NCI-H187 (cell line): ENCODE measurements at places on chromosomes 2 and 18.

DNA sequence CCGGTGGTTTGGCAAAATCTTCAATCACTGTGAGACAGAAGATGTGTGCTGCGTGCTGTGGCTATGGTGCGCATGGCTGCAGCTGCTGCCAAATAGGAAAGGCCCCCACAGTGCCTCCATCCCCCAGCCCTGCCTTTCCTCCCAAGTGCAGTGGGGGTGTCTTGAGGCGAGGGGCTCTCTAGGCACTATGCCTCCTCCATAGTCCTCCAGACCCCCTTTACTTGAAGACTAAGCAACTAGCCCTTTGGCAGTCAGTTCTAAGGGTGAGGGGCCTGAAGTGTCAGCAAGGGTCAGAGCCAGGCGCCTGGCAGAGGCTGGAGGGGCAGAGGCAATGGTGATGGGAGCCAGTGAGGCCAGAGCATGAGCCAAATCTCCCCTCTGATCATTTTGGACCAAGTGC, 13.6 kb upstream of the TMEM185B start:
- no peak for DNase-seq

DNA sequence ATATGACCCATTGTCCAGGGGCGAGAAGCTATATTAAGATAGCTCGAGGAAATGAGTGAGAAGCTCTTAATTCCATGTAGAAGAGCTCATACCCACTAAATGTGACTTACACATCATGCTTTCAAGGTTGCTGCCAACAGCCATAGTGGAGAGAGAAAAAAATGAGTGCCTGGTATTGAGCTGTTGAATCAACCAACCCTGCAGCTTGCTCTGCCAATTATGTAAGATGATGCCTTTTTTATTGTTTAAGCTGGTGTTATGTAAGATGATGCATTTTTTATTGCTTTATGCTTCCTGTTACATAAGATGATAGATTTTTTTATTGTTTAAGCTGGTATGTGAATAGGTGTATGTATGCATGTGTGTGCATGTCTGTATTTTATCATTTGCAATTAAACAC, 228.2 kb downstream of the CCDC178 start:
- peak; percentile 17 for DNase-seq

DNA sequence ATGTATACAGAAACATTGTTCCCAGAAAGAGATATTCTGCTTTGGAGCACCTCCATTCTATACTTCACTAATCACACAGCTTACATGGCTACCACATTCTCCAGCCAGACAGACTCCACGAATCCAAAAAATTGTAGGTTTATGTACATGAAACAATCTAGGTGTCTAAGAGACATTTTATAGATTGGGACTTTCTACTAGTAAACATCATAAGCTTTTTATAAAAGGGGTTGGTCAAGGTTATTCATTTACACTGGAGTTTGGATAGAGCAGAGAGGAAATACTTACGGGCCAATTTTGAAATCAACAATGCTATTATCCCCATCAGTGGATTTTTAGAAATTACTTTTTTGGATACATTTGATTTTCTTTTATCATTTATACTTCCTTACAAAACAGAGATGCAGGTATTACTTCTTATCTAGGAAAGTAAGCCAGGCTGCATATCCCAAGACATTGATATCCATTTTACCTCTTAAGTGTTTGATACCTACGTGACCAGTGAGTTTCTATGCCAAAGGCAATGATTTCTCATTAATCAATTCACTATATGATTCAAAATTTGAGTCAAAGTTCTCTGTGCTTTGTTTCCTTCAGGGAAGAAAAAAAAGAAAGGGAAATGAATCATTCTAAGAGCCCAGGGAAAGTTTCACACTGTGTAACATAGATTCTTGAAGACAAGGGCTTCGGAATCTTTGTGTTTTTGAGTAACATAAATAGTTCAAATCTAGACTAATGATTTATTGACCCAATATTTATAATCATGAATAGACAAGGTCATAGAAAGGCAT, 140.5 kb downstream of the PTH2R start:
- DNase-seq, result no peak

DNA sequence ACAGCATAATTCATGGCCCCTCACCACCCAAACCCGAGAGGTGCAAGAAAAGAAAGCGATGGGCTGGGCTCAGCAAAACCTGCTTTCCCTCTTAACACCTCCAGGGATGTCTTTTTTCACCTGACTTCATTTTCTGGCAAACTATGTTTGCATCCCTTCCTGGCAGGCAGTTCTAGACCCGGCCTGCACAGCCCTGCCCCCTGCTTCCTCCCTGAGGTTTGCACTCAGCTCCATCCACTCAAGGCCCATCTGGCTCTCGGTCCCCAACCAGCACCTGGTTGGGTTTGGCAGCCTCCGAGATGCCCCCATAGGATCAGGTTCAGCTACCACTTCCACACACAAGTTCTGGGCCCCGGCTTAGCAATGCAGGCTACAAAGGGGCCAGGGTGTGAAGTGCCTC, 185.7 kb downstream of the SMAD7 start:
- DNase-seq, result no peak

DNA sequence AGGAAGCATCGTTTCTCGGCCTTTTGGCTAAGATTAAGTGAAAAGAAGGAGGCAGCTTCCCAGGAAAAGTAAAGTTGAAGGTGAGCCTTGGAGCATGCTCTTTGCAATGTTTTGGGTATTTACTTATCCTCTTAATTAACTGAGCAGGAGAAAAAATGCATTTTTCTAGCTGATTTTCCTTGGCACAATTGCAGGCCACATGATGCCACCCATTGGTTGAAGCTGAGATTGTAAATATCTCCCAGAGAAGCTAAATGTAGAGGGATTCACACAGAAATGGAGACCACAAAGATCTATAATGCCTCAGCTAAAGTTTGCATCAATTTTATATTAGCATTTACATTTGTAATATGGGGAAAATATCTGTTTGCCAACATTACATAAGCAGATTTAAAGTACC, 294.1 kb downstream of the KCNS3 start:
- no peak for DNase-seq

DNA sequence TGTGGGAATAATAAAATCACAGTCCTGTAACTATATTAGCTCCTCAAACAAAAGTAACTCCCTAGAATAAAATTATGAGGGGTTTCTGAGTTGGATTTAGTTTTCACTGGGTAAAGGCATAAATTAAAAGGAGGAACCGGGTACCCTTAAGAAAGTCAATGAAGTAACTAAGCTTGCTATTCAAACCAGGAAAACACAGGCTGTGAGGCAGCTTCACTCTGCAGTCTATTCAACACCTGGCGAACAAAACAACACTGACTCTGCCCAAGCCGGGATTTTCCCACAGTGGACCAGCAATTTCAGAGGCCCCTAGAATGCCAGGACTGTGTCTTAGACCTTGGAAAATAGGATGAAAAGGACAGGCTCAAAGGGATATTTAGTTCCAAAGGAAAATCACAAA, 24.6 kb upstream of the CREB1 start:
- DNase-seq, result no peak

DNA sequence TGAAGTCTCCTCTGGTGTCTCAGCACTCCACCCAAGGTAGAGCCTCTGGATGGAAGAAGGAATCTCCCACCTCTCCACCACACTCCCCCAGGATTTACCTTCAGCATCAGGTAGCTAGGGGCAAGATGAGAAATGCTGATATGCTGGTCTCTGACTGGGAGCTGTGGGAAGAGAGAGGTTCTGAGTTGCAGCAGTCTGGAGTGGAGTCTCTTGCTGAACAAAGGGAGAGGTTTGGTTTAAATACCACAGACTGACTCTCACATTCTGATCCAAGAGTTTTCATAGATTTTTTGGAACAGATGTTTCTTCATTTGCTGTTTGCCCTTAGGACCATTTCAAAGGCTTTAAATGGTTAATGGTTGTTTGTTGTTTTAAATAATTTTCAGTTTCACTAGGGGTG, 1.1 kb upstream of the CFLAR start:
- DNase-seq, result no peak

DNA sequence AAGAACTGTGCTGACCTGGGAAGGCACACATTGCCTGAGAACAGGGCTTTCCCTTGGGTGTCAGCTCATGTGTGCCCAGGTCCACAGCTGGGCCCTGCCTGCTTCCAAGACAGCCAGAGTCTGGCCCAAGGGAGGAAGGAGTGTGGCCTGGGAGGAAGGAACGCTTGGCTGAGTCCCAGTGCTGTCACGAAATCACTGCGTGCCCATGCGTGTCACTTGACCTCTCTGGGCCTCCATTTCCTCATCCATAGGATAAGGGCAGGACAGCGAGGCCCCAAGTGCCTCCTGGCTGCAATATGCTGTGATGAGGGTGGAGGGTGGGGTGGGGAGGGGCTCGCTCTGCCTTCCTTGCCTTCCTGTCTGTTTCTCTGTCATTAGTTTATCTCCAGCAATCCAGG, 642 bp upstream of the KCNK3 start:
- no peak for DNase-seq

DNA sequence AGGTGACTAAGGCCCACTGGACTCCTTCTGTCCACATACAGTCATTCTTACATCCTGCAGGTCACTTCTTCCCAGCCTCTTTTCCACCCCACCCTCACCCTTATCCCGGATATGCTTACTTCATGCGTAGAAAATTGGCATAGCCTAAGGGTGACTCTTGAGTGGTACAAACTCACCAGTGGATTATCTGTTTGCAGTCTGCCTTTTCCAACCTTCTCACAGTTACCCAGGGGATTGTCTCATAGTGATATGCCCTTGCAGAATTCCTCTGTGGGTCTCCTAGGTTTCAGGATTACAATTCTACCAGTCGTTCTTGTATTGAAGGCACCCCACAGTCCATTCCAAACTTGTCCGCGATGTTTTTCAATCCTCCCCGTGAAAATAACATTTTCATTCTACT, 752.9 kb upstream of the HS6ST1 start:
- no peak for DNase-seq

DNA sequence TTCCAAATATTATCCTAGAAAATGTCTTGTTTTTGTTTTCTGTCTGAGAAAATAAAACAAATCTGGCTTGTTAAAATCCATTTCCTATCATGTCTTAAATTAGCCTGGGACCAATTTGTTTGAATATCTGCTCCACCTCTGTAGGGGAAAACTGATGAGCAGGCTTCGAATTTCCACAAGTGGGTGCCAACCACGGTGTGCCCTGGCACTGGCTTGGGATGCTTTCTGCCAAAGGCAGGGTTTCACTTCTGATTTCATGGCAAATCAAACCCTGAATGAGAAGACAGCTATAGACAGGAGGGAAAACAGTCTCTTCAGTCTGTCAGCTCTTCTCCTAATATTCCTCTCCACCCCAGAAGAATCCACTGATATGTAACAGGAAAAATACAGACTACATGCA, 33.7 kb upstream of the STAT4 start:
- DNase-seq, result no peak

GRCh38 chr18:3250237-3251107, 2.9 kb downstream of the MYL12A start:
- no peak for DNase-seq

GRCh38 chr2:159095813-159096212, 127.4 kb downstream of the TANC1 start:
- no peak for DNase-seq

- peak; percentile 30 for DNase-seq
These were observed 153.7 kb downstream of the TGIF1 start for GRCh38 chr18:3603421-3604234.

DNA sequence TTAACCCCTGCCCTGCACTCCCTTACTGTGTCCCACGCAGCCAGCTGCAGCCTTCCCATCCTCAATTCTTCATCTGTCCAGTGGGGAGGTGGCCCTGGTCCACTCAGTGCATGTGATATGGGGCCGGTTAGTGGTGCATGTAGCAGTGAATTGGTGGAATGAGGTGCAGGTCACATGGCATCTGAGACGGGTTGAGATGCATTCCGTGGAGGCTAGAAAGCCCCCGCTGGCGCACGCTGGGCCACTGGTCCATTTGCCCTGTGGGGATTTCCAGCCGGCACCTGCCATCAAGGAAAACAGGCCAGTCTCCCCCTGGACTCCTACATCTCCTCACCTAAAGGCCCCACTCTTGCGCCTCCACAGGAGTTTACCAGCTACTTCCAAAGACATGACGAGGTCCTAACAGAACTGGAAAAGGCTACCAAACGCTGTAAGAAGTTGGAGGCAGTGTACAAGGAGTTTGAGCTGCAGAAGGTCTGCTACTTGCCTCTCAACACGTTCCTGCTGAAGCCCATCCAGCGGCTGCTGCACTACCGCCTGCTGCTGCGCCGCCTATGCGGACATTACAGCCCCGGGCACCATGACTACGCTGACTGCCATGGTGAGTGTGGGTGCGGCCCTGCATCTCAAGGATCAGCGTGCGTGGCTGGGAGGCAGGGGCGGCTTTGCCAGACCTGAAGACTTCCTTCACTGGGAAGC, 40.5 kb downstream of the STK25 start:
- DNase-seq, result no peak

DNA sequence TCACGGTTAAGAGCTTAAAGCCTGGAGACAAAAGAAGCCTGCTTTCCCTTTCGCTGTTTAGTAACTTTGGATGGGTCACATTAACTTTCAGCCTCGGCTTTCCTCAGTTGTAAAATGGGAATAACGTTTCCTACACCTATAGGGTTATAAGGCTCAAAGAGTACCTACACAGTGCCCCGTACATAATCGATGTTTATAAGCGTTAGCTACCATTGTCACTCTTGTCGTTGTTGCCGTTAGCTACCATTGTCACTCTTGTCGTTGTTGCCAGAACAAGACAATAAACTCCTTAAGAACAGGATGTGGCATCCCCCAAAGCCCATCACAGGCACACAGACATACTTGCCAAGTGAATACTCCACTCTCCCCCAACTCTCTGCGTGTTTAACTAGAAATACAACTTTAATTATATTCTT, 901 bp upstream of the MFSD6 start:
- no peak for DNase-seq

- DNase-seq, result no peak
These were observed 127.2 kb downstream of the TPO start for GRCh38 chr2:1540481-1540880.

DNA sequence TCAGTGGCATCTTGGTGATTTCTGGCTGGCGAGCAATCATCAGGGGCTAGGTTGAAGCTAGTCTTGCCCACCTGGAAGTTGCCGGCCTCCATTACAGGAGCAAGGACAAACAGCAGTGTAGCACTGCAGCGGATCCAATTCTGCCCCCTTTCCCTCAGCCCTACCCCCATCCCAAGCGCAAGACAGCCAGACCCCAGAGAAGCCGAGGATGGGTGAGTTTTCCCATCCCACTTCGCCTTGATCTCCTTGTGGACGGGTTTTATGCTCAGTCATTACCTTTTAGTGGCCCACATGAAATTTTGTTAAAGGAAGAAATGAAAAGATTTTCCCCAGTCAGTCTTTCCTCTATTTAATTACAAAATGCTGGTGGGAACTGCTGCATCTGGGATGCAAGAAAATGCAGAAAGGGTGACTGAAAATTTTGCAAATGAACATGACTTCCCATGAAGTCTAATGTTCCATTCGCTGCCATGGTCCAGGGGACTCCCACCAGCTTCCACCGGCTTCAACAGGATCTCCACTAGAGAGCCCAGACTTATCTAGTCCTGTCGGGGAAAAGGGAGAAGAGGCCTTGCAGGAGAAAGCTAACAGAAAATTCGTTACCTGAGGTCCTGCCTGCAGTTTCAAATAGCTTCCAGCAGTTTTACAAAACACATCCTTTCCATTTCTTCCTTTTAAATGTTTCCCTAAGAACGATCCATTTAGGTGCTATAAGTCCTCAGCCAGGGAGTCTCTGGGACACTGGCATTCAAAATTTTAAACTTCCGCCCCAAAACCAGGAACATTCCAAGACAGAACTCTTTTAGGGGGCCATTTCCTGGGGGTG, 1.9 kb upstream of the HOXD9 start:
- DNase-seq, result no peak

GRCh38 chr2:10532638-10533101, 84.5 kb upstream of the ODC1 start:
- DNase-seq, result no peak

- no peak for DNase-seq
These were observed 822 bp downstream of the PSMG2 start for GRCh38 chr18:12703664-12704063.

GRCh38 chr18:64403784-64404503, 255.1 kb upstream of the LINC00305 start:
- no peak for DNase-seq
